ENCODE measurements at places on chromosomes 5 and 9.

DNA sequence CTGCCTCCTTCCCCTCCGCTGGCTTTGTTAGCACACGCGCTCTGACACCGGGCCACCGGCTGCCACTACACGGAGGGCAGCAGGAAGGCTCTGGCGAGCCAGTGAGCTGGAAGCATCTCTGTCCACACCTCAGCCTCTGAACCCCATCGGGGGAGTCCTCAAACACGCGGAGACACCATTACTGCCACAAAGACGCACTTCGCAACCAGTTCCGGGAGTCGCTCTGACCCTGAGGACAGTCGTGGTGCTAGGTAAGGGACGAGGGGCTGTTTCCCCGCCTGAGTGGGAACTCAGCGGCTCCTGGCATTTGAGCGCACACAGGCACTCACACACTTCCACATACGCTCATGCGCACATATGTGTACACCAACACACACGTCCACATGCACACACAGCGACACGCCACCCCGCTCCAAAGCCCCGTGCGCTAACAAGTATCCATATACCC is 160.0 kb downstream of the C9orf152 start:
- DNase-seq = no peak

GRCh38 chr5:44321144-44321725 is 68.0 kb downstream of the FGF10 start:
- DNase-seq = no peak

- peak; percentile 79 for DNase-seq
These were observed 3.3 kb upstream of the CDC20B start for GRCh38 chr5:55176176-55176818.

GRCh38 chr5:98934546-98934945 is 5.7 kb upstream of the CHD1 start:
- no peak for DNase-seq

DNA sequence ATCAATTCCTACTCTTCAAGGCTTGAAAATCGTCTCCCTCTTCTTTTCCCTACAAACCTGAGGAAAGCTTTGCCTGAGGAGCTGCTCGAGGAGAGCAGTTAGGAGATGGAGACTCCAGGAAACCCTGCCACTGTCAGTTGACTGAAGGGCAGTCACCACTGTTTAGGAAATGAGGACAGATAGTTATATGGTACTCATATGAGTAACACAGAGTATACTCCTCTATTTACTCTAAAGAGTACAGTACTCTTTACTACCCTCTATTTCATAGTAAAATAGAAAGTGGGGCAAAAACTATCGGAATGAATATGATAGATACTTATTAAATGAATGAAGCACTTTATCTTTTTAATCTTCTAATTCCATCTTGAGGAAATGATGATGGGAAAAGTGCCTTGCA is 115.8 kb downstream of the MAPKAP1 start:
- no peak for DNase-seq

- no peak for DNase-seq
These were observed 79.4 kb upstream of the CCDC112 start for GRCh38 chr5:115375893-115376292.

DNA sequence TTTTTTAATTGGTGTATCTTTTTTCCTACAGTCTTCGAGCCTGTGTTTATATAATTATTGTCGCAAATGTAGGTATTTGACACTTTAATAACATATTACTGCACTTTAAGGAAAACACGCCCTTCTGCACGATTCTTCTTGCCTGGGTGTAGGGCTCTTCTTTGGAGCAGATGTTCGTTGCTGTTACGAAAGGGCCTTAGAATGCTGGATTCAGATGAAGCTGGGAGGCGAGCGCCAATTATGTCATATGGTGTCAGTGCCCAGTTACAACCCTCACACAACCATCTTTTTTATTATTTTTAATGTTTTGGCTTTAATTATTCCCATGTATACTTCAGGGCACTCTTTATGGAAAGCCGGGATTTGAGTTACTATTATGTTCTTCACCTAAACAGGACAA is 553.0 kb downstream of the EBF1 start:
- DNase-seq = no peak

- no peak for DNase-seq
These were observed 64.9 kb upstream of the ELL2 start for GRCh38 chr5:96026406-96027041.

GRCh38 chr9:70419556-70420440 is 5.3 kb upstream of the KLF9 start:
- peak; percentile 88 for DNase-seq

DNA sequence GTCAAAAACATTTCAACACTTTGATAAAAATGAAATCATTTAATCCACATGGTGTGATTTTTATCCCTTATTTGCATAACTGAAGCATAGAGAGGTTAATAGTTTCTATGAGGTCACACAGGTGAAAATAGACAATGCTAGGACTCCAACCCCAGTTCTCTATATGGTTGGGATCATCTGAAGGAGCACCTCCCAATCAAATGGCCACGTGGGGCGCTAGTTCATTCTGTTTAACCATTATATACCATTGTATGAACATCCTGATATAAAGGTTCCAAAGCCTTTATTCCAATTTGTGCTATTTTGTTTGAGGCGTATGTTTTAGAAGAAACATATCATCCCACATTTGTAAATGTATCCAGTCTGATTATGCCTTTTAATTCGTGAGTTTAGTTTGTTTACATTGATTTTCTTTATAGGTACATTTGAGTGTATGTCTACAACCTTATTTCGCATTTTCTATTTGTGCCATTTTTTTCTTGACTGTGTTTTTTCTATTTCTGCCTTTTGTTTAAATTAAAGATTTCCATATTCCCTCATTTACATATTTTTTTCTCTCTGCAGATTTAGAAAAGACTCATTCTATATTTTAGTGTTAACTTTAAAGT is 1092.0 kb downstream of the MAT2B start:
- DNase-seq = peak; percentile 67

DNA sequence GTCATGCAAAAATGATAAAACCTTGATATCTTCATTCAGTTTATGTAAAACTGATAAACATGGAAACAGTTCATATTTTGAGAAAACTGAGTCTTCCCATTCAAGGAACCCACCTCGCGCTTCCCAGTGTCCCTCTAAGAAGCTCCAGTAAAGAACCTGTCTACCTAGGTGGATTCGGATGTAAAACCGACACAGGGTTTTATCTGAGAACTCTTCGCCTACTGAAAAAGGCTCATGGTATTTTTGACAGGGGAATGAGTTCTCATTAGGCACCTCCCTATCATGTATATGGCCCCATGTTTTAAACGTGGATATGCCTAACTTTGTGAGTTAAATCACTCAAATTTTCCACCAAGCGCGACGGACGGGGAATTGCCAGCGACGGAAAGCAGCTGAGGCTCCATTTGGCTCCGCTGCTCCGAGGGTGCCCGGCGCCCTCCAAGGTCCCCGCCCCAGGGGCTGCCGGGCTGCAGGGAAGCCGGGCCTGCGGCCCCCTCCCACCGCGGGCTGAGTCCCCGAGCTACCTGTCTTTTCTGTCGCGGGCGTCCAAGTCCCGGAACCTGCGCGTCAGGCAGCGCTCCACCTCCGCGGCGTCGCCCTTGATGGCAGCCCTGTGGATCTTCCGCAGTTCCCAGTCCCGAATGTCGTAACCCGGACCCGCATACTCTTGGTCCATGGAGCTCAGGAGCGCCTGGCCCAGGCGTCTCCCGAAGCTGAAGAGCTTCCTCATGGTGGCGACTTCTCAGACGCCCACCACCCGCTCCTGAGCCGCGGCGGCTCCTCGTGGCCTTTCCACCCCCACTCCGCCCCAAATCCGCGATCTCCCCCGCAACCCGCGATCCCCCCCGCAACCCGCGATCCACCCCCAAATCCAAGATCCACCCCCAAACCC is 594 bp downstream of the ANKRD18A start:
- peak; percentile 29 for DNase-seq

GRCh38 chr5:41157272-41157894 is 55.9 kb downstream of the C6 start:
- DNase-seq = no peak

DNA sequence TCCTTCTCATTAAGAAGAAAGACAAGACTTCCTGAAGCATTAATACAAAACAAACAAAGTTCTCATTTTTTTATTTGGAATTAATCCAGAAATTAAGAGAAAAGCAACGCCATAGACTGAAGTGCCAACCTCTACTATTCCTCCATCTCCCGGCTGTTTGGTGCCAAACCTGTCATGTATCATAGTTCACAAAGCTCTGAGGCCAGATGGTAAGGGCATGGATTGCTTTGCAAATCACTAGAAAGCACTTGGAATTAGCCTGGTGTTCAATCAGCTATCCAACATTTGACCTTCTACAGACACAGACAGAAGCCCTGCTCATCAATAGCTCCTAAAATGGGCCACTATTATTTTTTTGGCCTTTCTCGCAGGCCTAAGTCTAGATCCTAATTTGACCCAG is 33.8 kb downstream of the HTR1A start:
- DNase-seq = no peak

DNA sequence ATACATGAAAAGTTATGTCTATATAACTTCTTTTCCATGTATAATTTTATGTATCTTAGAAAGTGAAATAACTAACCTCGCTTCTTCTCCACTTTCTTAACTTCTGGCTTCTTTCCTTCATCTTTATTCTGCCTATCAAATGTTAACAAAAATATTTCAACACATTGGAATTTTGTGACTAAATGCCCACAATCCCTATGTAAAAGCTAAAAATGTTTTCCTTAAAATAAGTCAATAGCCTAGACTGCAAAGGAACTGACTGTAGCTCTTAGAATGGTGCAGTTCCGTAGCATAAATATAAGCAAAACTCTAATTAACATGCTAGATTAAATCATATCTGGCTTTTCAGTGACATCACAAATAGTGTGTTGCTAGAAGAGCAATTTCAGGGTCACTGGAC is 40.9 kb downstream of the PSIP1 start:
- DNase-seq = no peak
